Trophoblast cell (in vitro differentiated cells and primary cell): ENCODE measurements at places on chromosomes 5 and 9.

- DNase-seq: no peak
These were observed 81.7 kb upstream of the LRRC70 start for GRCh38 chr5:62496876-62497275.

GRCh38 chr9:6917162-6917561, 159.4 kb downstream of the KDM4C start:
- DNase-seq: no peak

DNA sequence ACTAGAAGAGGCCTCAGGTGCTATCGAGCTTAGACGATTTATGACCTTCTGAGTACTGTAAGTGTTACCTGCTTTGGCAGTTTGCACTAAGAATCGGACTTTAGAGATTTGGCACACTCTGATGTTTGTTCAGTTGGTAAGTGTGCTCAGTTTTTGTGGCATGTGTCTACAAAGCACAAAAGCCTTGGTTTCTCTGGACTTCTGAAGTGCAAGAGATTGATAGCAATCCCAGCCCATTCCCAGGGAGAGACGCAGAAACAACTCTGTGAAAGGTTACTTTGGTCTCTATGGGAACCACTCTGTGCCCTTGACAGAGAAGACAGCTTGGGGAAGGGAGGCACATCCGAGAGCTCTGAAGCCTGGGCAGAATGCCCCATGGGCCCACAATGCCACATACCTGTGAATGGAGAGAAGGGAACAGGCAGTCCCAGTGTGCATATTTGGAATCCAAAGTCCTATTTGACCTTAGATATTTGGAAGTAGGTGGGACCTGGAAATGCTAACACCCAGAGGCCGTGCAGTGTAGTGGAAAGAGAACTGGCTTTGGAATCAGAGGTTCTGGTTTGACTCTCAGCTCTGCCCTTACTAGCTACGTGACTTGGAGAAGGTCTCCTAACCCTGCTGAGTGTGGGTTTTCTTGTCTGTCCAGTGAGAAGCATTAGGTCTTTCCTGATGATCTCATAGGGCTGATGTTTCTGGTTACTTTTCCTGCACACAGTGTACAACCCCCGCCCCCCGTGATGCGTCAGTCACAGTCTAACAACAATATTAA, 194.3 kb upstream of the VLDLR start:
- peak; percentile 65 for DNase-seq

GRCh38 chr9:83312537-83312936, 225.7 kb downstream of the FRMD3 start:
- DNase-seq: no peak

- DNase-seq: no peak
These were observed 2.9 kb upstream of the DPH7 start for GRCh38 chr9:137581361-137582285.

- DNase-seq: no peak
These were observed 1.1 kb upstream of the IRX1 start for GRCh38 chr5:3594510-3595005.

DNA sequence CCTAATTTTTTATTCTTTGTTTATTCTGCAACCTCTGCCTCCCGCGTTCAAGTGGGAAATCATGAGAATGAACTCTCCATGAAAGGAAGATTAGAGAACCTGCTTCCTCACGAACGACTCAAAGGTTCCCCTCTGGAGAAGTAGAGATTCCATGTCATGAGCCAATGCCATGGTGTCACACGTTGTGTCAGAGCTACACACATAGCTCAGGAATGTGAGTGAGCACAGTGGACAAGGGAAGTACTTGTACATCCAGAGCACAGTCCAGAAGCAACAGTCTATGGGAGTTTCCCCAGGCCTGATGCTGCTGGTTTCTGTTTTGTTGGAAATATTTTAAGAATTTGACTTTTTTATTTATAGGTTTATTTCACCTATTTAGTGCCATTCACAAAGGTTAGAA, 26.8 kb upstream of the PPP2CA start:
- DNase-seq: peak; percentile 98

- no peak for DNase-seq
These were observed 68.6 kb downstream of the ERMP1 start for GRCh38 chr9:5764130-5764868.

DNA sequence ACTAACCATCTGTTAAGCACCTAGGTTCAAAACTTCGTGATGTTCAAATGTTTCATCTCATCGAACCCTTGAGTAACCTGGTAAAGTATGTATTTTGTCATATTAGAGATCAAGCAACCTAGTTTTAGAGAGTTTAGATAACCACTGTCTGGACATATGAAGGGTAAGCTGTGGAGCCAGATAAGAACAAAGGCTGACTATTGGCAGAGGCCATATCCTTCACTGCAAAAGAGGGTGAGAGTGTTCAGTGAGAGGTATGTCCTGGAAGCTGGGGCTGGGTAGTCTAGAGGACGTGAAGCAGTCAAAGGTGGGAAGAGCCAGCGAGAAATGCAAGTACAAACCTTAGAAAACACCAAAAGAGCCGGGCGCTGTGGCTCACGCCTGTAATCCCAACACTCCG, 573.1 kb upstream of the KLF4 start:
- DNase-seq: no peak

DNA sequence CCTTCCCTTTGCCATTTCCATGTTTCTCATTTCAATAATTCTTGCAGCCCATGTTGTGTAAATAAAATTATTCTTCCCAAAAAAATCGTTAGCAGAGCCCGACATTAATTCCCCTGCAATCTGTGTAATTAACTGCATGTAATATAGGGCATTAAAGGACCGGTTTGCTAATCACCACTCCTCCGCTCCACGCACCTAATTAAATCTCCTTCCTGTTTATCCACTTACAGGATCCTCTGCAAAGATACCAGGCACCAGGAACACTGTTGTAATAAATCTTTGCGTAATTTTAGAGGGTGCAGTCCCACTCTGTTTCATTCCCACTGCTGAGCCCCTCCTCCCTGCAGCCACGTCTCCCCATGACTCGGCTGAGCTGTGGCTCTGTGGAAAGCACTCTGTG, 105.0 kb upstream of the PPP1R26 start:
- no peak for DNase-seq

DNA sequence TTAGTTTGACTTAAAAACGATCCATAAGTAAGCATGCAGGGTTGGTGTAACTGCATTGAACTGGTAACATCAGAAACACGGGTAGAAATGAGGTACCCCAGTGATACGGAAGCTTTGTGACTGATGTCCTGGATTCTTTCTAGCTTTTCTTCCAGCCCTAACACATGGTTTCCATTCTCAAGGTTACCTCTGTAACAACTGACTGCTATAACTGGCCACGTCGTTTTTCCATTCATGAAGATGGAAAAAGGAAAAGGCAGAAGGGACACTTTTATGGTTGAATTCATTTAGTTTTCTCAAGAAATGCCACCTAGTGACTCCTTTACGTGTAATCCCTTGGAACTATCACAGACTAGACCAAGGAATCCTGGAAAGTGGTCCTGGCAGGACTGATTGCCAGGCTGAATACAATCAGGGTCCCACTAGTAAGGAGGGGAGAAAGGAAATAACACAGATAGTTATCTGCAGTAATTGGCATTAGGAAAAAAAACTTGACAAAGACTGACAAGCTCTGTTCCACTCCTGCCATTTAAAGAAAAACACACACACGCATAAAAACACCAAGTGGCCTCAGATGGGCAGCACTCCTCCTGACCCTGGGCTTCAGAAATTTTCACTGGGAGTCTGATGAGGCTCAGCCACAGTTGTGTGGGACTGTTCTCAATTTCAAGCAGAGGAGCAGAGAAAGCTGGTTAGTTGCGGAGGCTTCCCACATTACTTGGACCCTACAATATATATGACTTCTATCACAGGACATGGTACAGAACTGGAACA, 77.5 kb upstream of the ZNF169 start:
- no peak for DNase-seq

- DNase-seq: no peak
These were observed 213.0 kb downstream of the TAF11L14 start for GRCh38 chr5:17847286-17847685.

DNA sequence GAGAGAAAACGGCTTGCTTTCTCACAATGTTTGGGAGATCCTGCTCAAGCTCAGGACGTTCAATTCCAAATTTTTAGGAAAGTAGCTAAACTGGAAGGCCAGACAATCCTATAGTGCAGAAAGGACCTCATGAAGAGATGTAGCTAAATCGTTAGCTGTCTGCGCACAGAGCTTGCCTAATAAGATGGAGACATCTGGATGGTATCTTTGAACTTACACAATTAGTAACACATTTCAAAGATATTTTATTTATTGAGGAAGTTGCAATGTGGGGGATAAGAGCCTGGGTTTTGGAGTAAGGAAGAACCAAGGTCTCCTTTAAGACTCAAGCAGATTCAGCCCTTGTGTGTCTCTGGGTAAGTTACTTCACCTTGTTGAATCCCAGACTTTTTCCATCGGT, 28.6 kb upstream of the RAB14 start:
- no peak for DNase-seq

DNA sequence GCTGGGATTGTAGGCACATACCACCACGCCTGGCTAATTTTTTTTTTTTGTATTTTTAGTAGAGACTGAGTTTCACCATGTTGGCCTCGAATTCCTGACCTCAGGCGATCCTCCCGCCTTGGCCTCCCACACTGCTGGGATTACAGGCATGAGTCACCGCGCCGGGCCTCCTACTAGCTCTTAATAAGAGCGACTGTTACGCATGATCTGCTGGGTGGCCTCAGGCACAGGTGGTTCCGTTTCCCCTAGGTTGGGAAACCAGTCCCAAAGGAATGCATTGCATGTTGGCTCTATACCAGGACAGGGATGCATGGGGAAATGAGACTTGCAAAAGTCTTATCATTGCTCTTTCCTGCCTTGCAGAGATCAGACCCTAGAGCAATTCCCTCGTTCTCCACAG, 184.7 kb upstream of the PPP1R26 start:
- DNase-seq: peak; percentile 94

- DNase-seq: no peak
These were observed 242.9 kb downstream of the MCTP1 start for GRCh38 chr5:95042037-95042436.
